ENCODE measurements at places on chromosomes 11 and 22.

GRCh38 chr11:20118209-20118608 lies 42.1 kb downstream of the DBX1 start:
- DNase-seq = no peak

DNA sequence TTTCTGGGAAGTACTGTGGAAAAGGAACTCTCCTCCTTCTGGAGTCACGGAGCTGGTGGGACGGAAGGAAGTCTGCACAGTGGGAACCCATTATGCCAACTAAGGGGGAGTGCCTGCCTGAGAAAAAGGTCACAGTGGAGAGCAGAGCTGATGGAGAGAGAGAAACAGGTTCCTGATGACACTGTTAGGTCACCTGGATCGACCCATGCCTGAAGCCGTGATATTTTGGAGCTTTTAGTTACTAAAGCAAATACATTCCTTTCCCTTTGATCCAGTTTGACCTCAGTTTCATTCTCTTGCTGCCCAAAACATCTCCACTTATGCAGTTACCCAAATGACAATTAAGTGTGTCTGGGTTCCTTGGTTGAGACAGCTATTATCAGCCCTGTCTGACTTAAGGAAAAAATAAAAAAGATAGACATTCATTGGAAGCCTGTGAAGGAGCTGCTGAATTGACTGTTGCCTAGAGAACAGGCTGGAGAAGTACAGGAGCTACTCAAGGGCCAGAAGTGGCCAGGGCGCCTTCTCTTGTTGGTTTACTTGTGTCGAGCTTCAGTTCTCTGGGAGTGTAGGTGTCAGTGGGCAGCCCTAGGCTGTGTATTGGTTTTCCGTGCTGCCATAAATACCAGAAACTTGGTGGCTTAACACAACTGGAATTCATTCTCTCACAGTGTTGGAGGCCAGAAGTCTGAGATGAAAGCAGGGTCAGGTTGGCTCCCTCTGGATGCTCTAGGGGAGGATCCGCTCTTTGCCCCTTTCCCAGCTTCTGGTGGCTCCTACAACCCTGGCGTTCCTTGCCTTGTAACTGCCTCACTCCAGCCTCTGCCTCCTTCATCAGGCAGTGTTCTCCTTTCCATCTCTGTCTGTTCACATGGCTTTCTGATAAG lies 13.6 kb downstream of the MRGPRD start:
- no peak for DNase-seq

- no peak for DNase-seq
These were observed 15.3 kb downstream of the TUG1 start for GRCh38 chr22:30984317-30984716.

- no peak for DNase-seq
These were observed 69.3 kb downstream of the SLC25A17 start for GRCh38 chr22:40749829-40750228.

- DNase-seq = no peak
These were observed 2.1 kb downstream of the ADA2 start for GRCh38 chr22:17217179-17217578.

- peak; percentile 57 for DNase-seq
These were observed at the start of gene NAALAD2 for GRCh38 chr11:90134478-90135003. Gene NAALAD2 (plus strand): TSS chr11:90134663. CDS start chr11:90134759, 96 bp downstream.

DNA sequence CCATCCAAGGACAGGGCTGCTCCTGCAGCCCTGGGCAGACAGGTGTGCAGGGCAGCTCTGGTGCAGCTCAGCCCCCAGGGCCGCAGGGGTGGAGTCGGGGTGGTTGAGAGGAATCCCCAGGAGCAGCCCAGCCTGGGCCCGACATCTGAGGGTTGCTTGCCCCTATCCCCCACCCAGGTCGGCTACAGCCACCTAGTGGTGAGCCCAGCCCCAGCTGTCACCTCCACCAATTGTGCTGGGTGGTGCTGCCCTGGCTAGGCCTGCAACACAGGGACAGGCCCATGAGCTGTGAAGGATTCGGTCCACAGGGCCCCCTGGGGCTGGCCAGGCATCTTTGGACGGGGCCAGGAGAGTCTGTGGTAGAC lies 29.6 kb downstream of the RTN4R start:
- no peak for DNase-seq

GRCh38 chr11:79400717-79401330 lies 40.0 kb downstream of the TENM4 start:
- DNase-seq = no peak

- no peak for DNase-seq
These were observed 331.4 kb downstream of the DLG2 start for GRCh38 chr11:85295694-85296271.

DNA sequence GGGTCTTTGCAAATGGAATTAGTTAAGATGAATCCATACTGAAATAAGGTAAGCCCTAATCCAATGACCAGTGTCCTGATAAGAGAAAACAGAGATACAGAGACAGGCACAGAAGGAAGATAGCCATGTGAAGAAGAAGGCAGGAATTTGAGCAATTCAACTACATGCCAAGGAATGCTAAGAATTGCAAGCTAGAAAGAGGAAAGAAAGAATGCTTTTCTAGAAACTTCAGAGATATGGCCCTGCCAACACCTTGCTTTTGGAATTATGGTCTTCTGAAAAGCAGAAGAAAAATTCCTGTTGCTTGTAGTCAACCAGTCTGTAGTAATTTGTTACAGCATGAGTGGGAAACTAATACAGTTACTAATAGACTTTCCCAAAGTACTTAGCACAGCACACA lies 111.3 kb downstream of the SLC17A6 start:
- no peak for DNase-seq

DNA sequence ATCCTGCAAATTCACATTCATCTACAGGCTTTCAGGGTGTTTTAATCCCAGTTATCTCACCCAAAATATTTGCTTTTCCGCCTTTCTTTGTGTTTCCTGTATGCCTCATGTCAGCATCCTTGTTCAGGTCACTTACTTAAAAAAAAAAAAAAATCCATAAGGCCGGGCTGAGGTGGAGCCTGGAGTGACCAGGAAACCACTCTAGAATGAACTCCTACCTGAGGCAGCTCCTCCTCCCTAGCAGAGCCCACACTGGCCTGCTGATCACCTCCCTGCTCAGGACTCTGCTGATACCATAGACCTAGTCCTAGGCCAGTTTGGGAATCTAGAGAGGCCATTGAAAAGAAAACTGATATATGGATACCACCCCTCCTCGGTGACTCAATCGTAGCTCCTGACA lies 8.7 kb upstream of the DGAT2 start:
- DNase-seq = no peak

- no peak for DNase-seq
These were observed 16.8 kb upstream of the PITPNB start for GRCh38 chr22:27935897-27936296.

GRCh38 chr11:81963018-81963417 lies 770.6 kb downstream of the FAM181B start:
- DNase-seq = no peak

DNA sequence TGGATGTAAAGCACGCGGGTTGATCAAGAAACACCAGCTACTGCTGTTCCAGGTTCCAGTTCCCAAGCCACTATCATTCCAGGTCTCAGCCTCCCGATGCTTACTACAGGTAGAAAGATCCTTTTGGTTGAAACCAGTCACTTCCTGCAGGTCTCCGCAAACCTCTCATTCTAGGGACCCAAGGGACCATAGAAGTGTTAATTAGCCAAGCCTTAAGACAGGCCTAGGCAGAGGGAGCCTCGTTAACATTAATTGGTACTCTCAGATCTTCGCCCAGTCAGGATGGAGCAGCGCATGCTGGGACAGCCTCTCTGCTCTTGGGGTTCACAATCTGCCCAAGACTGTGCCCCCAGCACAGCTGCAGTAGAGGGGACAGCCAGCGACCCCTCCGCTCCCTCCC lies 11.2 kb upstream of the OAF start:
- no peak for DNase-seq
